Hematopoietic multipotent progenitor cell treated with erythropoietin and hydrocortisone succinate and interleukin-3 and kit ligand, for 6 days (in vitro differentiated cells): ENCODE measurements at places on chromosomes 5 and 9.

- no peak for DNase-seq
Observed at GRCh38 chr9:74496819-74497747, at the start of gene RORB. Gene RORB (plus strand): TSS chr9:74497335. CDS start chr9:74497977, 642 bp downstream.

DNA sequence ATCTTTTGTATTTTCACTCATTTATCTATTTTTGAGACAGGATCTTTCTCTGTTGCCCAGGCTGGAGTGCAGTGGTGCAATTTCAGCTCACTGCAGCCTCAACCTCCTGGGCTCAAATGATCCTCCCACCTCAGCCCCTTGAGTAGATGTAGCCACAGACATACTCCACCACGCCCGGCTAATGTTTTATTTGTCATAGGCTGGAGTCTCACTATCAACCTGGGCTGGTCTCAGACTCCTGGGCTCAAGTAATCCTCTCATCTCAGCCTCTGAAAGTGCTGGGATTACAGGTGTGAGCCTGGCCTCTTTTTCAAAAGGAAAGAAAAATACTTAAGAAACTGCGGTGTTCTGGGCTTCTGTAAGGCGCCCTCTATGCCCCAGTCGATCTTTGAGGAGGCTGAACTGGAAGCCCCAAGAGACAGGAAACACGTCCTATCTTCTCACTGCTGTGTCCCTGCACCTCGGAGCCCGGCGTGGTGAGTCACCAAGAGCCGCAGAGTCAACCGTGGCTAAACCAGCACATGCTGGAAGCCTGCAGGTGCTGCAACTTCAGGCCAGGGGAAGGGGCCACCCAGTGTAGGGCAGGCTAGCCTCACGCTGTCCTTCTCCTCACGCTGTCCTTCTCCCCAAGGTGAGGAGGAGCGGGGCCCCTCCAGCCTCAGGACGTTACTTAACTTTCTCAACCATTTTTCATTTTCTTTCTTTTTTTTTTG is 15.2 kb upstream of the LHX3 start:
- DNase-seq: peak; percentile 35

- DNase-seq: no peak
Observed at GRCh38 chr5:137348759-137349158, 150.4 kb downstream of the SPOCK1 start.

- no peak for DNase-seq
Observed at GRCh38 chr9:123067136-123067535, 33.7 kb downstream of the GPR21 start.

GRCh38 chr9:137070201-137070905 is at the start of gene SAPCD2:
Gene SAPCD2 (minus strand): TSS chr9:137070557. CDS start chr9:137070460, 97 bp downstream.
- DNase-seq: peak; percentile 97

- DNase-seq: peak; percentile 94
Observed at GRCh38 chr9:123336449-123336848, 19.5 kb upstream of the CRB2 start.

DNA sequence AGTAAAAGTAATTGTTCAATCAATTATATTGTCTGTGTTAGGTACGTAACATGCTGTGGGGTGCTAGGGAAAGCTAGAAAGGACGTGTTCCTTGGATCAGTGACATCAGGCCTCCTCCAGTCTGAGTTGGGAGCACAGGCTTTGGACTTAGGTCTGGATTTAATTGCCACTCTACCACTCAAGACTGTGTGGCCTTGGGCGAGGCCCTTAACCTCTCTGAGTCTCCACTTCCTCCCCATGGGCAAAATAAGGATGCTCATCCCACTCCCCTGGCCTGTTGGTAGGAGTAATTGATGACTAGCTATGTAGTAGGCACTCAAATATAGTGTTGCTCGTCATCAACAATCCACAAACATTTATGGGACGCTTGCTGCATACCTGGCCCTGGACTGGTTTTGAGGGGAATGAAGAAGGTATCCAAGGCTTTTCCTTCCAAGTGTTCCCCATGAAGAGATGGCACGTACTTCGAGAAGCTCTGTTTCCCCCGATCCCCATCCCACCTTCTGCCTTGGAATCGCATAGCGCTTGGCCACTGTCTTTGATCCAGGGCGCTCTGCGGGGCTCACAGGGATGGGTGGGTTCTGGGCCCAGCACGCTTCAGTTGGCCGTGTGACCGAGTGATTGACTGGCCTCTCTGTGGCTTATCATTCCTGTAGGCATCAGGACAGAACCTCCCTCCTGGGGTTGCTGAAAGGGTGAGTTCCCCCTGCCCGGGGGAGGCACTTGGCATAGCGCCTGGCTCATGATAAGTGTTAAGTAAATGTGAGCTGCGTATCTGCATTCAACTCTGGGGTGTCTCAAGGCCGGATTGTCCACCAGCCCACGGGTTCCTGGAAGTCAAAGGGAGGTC is 8.1 kb downstream of the FGF18 start:
- DNase-seq: no peak

DNA sequence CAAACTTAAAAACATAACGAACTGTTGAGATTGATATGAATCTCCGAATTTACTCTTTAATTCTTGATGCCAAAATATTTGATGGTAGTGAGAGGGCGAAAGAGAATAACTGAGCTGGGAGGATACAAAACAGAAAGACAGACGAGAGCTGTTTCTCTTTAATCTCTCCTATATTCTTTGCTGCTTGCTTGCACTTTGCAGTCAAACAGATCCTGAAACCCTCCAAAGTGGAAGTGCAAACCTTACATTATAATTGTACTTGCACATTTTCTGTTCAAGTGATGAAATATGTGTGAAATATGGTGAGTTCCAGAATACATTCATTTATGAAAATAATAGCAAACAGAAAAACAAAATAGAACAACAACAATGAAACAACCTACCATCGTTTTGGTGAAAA is 63.8 kb downstream of the PAM start:
- DNase-seq: no peak

DNA sequence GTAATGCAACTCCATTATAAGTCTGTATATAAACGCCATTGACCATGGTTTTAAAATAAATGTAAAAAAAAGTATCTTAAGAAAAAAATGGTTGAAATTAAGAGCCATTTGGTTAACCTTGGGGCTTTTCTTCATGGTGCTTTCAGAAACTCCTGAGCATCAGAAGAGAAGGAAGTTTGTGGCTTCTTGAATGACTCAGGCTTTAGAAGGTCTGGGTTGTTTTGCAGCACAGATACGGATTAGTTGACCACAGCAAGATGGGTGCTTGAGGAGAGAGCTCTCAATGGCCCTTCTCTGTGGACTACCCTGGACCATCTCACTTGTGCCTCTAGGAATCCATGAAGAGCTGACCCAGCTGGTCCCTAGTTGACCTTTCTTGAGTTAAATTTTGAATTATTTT is 189.5 kb downstream of the TMEM38B start:
- peak; percentile 64 for DNase-seq

GRCh38 chr5:178193251-178193809 is 6.2 kb upstream of the GMCL2 start:
- no peak for DNase-seq

GRCh38 chr9:126959336-126959735 is 44.8 kb downstream of the RALGPS1 start:
- no peak for DNase-seq

DNA sequence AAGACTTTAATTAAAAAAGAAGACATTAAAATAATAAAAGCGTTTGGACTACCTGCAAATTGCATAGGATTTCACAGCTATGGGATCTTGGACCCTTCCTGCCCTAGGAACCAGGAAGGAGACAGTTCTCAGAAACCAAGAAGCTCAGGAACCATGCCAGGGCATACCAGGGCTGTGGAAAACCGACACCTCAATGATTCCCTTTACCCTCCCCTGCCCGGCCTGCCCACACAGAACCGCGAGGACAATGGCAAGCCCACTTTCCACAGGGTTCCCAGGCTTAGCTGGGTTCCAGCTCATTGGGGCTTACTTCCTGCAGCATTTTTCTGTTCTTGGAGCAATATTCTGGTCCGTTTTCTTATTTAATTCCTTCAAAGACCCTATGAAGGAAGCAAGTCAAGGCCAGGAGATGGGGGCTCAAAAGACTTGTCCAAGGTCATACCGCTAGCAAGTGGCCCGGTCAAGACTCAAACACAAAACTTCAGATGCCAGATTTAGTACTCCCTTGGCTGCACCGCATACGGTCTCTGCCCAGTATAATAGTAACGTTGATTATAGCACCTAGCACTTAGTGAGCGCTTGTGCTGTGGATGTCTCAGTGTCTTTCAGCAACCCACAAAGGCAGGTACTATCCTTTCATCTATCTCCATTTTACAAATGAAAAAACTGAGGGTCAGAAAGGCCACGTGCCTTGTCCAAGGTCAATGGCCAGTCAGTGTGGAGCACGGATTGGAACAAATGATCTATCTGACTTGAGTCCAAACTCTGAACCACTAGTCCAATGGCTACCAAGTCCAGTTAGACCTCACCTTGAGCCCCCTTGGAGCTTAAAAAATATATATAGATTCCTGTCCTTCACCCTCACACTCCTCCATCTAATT is 6.8 kb downstream of the FAT2 start:
- no peak for DNase-seq

- no peak for DNase-seq
Observed at GRCh38 chr5:134456825-134457224, 45.1 kb upstream of the CDKN2AIPNL start.

GRCh38 chr9:8349376-8349775 is 549.8 kb upstream of the DMAC1 start:
- no peak for DNase-seq

DNA sequence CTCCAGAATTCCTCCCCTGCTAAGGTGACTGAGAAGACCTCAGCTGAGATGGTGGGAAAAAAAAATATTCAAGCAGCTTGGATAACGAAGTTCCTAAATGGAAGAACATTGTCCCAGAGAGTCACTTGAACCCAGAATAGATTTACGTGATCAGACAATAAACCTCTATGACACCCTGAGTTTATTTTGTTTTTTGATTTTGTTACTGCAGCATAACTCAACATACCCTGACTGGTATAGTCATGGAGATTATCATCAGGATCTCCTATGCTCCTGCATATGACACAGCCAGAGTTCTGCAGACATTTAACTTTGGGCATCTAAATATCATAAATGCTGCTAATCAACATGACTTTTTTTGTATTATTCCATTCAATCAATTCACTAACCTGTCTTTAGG is 282.9 kb downstream of the RASEF start:
- no peak for DNase-seq

- DNase-seq: no peak
Observed at GRCh38 chr5:16577677-16578076, 39.1 kb downstream of the RETREG1 start.

- DNase-seq: peak; percentile 28
Observed at GRCh38 chr5:36777105-36777757, 99.3 kb upstream of the NIPBL start.

- no peak for DNase-seq
Observed at GRCh38 chr9:121179930-121180681, 21.6 kb downstream of the RAB14 start.

- no peak for DNase-seq
Observed at GRCh38 chr9:133582501-133583045, 26.6 kb downstream of the FAM163B start.

GRCh38 chr9:38416461-38416860 is 7.8 kb downstream of the IGFBPL1 start:
- no peak for DNase-seq

- DNase-seq: no peak
Observed at GRCh38 chr5:89342106-89342876, 459.3 kb upstream of the MEF2C start.

GRCh38 chr5:151085517-151086041 is 4.7 kb upstream of the TNIP1 start:
- DNase-seq: no peak

GRCh38 chr9:89638893-89639292 is 34.1 kb downstream of the GADD45G start:
- no peak for DNase-seq

DNA sequence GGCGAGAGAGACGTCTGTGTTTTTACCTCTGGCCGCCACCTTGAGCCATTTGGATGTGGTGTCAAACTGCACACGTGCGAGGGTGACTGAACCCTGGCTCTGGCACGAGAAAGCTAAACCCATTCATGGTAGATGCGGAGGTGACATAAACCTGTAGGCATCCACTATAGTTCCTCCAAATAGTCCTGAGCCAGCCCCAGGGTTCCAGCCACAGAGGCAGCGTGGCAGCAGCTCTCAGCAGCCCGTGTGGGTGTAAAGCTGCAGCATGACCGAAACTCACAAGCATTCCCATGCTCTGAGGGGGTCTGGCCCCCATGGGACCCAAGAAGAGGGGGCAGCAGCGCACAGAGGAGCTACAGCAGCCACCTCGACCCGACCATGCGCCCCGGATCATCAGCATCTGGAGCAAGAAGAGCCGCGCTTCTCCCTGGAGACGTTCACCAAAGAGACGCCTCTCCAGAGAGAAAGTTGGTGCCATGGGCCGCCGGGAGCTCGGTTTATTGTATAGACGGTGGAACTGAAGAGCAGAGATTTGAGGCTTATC is 303.8 kb upstream of the IRX4 start:
- DNase-seq: no peak

DNA sequence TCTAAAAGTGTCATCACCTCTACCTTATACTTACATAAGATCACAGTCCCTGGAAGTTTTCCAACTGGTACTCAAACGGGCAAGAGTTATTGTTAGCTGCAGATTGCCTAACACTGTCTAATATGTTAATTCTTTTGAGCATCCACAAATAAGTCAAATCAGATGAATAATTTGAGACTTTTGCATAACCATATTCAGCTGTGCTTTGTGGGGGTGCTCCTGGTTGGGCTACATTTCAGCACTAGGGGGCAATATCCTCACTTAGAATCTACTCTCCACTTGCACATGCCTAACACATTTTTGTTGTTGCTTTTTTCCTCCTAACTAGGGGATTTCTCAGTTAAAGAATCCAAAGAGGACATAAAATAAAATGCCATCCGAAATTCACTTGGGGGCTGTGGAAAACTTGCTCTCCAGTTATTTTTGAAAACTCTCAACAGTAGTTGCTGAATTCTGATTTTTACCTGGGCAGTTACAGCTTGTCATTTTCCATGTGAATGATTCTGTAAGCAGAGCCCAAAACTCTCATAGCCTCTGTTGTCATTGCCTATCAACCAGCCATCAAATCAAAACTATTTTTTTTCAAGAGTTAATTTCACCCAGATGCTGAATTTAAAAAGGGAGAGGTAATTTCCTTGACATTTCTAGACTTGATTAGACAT is 71.5 kb downstream of the TRIM36 start:
- peak; percentile 72 for DNase-seq

- DNase-seq: no peak
Observed at GRCh38 chr9:137352511-137353222, 50.6 kb upstream of the NRARP start.

DNA sequence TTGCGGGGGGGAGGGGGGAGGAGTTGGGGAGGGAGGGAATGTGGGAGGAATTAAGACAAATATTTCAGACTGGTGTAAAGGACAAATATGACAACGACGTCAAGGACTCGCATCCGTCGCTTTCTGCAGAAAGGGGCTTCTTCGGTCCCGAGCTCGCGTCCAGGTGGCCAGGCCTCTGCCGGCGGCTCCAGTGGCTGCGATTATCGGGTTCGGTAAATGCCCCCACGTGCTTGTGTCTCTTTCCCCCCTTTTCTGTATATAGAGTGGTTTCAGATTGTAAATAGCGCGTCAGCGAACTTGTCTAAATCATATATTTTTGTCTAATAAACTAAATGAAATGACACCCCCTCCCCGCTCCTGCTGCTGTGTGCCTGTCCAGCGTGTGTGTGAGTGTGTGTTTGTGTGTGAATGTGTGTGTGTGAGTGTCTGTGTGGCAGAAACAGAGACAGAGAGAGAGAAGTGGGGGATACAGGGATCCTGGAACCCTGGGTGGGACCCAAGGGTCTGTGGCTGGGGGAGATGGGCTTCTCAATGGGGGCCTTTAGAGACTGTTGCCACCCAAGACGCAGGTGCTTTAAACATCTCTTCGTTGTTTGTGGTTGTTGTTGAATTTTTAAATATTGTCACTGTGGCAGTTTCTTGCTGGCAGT is 5.6 kb downstream of the IRX1 start:
- no peak for DNase-seq
